ENCODE measurements at places on chromosomes 1 and 21.

DNA sequence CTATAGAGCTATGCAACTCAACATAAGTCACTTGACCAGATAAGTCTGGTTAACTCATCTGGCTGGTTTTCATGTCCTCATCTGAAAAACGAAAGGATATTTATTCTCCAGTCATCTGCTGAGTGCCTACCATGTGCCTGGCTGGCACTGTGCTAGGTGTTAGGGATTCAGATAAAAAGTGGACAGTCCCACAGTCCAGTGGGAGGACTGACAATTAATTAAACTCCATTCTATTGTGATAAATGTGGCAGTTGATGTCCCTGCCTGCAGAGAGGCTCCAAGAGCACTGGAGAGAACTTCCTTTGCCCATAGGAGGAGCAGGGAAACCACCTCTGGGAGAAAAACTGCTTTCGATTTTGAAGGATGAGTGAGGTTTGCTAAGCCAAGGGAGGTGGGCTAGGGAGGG is 5.4 kb downstream of the NUAK2 start:
- no peak for DNase-seq

DNA sequence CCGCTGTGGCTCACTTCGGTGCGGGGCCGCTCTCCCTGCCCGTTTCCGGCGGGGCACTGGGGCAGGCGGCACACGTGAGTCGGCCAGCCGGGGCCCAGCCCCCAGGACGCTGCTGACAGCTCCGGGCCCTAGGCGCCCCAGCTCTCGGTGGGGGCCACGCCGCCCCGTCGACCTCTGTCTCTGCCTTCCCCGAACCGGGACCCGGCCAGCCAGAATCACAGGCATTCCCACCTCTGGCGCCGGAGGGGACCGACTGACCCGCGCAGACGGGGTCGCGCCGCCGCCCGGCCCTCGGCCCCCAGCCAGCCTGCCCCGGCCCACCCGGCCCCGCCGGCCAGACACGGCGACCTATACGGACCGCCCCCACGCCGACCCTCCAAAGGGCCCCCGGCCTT is 755 bp downstream of the SCMH1 start:
- DNase-seq: peak; percentile 12

DNA sequence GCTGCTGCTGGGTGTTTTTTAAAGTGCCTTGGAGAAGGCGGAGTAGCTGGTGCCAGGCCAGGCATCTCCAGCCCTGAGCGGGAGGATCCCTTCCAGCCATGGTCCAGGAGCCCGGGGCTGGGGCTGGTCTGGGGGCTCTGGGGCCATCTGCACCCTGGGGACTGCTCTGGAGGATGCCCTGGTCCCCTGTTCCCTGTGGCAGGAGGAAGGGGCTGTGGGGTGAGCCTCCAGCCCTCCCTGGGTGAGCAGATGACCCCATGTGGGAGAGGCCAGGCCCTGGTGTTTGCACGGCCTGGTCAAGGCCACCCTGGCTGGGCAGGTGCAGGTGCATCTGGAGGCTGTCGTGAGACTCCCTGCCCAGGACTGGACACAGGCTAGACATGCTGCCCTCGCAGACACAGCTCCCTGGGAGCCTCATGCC is 56.7 kb downstream of the SLX9 start:
- no peak for DNase-seq

DNA sequence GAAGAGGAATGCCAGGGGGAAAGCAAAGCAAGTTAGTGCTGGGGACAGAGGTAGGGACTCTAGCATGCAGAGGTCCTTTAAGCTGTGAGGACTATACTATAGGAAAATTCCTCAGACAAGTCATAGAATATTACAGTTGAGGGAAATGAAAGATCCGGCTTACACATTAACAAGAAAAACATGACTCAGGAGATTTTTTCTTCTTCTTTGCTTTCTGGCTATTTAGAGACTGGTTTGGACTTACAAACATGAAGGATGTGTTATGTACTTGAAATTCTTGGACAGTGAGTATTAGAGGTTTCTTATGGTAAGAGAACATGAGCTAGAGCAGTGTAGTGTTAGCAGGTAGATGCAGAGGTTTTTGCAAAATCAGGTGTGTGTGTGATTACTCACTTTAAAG is 24.9 kb downstream of the USP25 start:
- no peak for DNase-seq

GRCh38 chr1:87333692-87334347 is 5.1 kb downstream of the LMO4 start:
- no peak for DNase-seq

DNA sequence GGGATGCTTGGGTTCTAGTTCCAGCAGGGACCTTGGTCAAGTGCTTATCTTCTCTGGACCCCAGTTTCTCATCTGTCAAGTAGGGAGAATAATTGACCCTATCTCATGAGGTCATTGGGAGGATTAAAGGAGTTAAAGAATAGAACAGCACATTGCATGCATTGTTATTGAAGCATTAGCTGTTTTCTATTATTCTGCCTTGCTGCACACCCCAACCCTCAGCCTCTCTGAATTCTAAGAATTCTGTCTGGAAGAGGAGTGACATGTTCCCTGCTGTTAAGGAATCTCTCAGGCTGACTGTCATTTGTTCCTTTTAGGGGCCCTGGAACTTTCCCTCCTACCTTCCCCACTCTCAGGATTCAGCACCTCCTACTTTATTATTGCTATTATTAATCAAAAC is 73.9 kb downstream of the NENF start:
- DNase-seq: no peak

- DNase-seq: no peak
Measured at GRCh38 chr1:6260433-6260934, 414 bp downstream of the GPR153 start.

GRCh38 chr1:112872551-112872962 is 83.4 kb downstream of the SLC16A1 start:
- no peak for DNase-seq

- DNase-seq: no peak
Measured at GRCh38 chr21:15164678-15165303, 100.0 kb upstream of the NRIP1 start.

DNA sequence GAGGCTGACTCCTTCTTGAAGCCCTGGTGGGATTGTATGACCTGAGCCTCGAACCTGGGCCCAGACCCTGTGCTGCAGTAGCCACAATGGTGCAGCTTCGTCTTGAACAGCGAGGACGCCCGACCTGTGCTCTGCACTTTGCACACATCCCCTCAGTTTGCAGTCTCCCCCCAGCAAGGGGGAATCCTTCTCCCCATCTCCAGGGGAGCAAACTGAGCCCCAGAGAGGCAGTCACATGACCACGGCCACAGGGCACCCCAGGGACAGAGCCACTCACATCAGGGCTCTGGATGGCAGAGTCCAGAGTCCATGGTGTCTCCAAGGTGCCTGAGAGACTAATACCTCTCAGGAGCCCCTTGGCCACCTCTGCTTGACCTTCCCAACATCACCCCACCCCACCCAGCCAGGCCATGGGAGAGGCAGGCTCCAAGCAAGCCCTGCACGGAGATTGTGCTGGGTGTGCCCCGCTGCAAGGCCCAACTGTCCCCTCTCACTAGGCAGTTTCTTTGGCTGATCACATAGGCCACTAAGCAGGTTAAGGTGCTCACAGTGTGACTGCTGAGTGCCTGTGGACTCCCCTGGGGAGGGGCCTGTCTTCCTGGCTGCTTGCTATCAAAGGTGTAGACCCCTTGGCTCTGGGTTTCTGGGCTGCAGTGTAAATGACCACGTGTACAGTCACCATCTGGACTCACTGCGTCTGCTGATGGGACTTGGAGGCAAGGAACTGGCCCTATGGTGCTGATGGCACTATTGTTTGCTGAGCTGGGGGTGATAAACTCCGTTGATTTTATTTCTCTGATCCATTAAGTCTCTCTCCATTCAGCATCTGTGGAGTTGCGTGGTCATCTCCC is 398.1 kb downstream of the MATN1 start:
- no peak for DNase-seq

DNA sequence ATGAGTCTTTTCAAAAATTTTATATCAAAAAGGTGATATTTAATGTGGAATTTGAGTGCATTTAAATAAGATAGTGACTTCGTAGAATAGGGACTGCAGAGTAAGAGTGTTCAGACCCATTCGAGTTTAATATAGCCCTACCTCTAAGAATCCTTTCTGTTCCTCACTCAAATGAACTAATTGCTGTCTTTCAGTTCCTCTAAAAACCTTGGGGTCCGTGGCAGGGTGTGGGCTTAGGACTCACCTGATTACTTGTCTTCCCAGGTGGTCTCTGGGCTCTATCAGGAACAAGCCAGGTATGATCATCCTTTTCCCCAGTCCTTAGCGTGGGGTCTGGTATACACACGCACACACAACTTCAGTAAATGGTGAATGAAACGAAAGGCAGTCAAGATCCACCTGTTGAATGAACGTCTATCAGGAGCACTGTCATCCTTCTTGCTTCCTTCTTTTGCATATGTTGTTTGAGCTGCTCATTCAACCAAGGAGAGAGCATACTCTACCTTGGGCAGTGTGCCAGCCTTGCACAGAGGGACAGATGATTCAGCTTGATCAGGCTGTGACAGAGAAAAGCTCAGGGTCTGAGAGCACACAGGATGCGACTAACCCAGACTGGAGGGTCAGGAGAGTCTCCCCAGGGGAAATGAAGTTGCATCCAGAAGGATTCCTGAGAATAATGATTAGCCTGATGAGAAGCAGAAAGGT is 1.2 kb upstream of the RNF11 start:
- peak; percentile 22 for DNase-seq

GRCh38 chr1:62064829-62065407 is 129.7 kb upstream of the L1TD1 start:
- no peak for DNase-seq

GRCh38 chr1:212491454-212491853 is 58.7 kb downstream of the NENF start:
- no peak for DNase-seq

- no peak for DNase-seq
Measured at GRCh38 chr1:215891266-215892057, 324.4 kb downstream of the KCTD3 start.

DNA sequence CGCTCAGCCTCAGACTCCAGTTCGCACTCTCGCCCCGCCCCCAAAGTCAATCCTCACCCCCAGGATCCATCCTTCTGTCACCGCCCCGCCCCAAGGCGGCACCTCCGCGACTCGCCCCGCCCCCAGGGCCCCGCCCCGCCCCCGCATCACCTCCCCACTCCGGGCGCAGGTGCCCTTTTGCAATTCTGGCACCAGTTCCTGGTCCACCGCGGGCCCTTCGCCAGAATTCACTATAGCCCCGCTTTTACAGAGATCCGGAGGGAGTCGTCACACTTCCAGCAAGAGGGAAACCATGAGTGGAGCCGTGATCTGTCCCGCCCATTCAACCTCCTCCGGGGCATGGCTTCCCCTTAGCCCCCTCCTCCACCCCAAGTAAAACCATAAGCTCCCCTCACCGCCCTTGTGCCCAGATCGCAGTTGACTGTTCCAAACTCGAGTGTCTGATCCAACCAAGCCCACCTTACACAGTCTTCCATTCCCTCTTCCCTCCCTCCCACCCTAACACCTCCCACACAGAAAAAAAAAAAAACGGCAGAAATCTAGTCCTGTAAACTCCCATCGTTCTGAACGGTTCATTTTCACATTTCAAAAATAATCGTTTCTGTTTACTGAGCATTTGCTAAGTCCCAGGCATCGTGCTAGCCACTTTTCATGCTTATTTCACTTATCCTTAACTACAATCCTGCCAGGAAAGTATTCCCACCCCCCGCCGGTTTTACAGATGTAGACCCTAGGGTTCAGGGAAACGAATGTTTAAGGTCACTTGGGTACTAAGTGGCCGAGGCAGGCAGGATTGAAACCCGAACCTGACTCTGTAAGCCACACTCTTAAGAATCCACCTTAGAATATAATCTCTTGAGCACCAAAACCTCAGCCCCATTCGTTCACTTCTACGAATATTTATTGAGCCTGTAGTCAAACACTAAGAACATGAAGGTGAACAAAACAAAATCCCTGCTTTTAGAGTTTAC is 1.3 kb upstream of the DNAJC16 start:
- DNase-seq: peak; percentile 99

DNA sequence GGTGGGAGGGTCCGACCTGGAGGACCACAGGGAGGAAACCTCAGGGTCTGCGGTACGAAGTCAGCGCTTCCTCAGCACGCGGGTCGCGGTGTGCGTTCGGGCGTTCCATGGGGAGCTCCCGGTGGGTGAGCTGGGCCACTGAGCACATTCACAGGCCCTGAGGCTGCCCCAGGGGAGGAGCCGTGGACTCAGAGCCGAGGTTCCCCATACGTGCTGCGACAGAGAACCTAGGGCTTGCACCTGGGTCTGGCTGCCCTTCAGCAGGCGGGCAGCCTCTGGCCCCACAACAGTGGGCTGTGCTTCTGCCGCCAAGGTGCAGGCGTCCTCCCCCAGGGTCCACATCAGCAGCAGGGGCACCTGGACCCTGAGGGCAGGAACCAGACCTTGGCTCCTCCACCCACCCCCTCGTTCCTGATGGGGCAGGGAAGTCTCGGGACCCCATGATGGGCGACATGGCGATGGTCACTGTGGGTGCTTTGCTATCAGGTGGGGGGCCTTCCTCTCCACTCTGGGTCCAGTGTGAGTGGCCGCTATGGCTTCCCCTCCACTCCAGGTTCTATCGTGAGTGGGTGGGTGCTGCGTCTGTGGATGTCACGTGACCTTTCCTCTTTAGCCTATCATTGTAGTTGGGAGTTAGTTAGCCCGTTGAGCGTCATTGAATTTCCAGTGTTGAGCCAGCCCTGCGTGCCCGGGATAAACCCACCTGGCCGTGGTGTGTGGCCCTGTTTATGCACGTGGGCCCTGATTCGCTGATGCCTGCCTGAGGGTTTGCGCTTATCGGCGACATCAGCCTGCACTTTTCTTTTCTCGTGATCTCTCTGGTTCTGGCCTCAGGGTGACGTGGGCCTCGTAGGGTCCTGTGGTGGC is 27.9 kb downstream of the FTCD start:
- no peak for DNase-seq

DNA sequence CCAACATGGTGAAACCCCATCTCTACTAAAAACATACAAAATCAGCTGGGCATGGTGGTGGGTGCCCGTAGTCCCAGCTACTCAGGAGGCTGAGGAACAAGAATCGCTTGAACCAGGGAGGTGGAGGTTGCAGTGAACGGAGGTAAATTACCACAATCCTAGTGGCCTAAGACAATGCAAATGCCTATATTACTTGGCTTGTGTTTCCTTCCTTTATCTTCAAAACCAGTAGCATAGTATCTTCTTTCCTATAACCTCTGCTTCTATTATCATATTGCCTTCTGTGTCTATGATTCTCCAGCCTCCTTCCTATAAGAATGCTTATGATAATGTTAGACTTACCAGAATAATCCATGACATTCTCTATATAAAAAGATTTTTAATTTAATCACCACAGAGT is 156.2 kb upstream of the RGS18 start:
- DNase-seq: no peak

Measured in activated CD8-positive, alpha-beta memory T cell treated with anti-CD3 and anti-CD28 coated beads for 1 hour (primary cell).